ENCODE measurements at places on chromosomes 2 and 18.
A peak's percentile ranks its signal among the peaks of the same experiment; 100 is the strongest.

GRCh38 chr18:61676773-61677434 lies 215.9 kb downstream of the RNF152 start:
- DNase-seq: no peak

DNA sequence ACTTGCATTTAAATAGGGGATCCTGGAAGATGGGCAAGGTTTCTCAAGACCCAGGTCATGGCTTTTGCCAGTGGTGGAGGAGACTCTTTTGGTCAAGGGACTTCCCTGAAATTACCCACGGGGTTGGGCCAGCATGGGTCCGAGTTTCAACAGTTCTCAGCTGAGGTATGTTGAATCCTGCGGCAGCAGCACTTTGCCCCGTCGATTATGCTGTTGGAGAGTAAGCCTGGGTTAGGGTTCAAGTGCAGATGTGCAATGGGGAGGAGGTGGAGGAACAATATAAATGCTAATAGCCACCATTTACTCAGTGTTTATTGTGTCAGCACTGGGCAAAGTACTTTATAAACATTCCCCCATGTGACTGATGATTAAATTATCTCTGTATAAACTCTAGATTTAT lies 96.0 kb upstream of the GATA6 start:
- no peak for DNase-seq

DNA sequence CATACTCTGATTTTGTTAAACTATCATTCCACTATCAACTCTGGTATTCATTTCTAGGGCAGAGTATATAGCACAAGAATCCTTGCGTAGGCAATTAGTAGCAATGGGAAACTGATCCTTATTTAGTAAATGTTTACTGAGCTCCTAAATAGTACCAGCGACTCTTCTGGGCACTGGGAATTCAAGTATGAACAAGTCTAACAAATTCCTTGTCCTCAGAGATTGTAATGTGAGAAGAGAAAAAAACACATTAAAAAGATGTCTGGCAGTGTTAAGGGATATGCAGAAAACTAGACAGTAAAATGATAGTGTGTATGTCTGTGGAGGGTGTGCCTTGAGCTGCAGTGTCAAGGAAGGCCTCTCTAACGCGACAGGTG lies 721 bp downstream of the METTL5 start:
- no peak for DNase-seq

GRCh38 chr18:2139691-2140090 lies 431.6 kb downstream of the METTL4 start:
- DNase-seq: no peak

DNA sequence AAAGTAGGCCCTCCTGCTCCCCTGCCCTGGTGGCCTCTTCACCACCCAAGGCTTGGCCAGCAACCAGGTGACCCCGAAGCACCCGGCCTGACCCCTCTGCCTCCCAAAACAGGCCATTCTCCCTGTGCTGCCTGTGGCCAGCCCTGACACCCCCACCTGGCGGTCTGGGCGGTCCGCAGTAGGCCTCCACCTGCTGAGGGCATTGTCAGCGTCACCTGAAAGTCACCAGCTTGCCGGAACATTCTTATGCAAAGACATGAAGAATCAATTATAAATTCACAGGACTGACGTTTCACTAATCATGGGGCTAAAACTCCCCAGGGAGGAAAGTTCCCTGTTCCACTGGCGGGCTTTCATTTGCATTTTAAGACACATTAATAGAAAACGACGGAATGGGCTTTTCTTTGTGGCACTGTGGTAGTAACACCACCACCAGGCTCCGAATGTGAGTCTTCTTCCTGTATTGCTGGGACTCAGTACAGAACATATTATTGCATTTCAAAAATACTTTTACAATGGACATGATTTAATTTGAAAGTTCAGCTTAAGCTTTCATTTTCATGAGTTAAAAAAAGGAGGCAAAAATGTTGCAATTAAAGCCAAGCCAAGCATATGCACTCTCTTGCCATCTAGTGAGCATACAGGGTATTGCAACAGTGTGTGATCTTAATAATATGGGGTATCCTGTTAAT lies 57.4 kb downstream of the ADI1 start:
- DNase-seq: peak; percentile 41

DNA sequence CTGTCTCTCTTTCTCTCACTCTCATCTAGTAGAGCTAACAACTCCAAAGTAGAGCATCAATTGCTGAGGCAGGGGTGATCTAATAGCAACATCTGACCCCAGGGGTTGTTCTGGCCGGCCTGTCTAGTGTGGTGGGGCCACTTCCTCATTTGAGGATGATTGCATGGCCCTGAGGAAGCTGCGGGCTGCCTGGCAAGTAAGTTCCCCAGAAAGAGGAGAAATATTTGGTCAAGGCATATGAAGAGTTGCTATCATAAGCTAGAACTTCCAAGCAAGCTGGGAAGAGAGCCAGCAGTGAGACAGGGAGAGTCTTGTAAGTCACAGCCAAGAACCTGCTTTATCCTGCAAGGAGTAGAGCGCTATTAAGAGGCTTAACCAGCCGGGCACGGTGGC lies 50.8 kb upstream of the TMEM87B start:
- no peak for DNase-seq

- no peak for DNase-seq
Observed at GRCh38 chr2:69416147-69416546, 21.1 kb downstream of the NFU1 start.

Measured in stimulated activated naive CD8-positive, alpha-beta T cell treated with anti-CD3 and anti-CD28 coated beads, Interleukin-15, Interleukin-2, amounts not matched to agents 100 U/mL and 50 U/mL, for 24 hours (primary cell).